ENCODE measurements at places on chromosomes 7 and 10. TPM values are rescaled to one million over a fixed set of nuclear protein-coding genes. Genes with fewer than 3 reads are reported as not detected.

The PHKG1 gene
- 1.3 TPM for polyA plus RNA-seq

The CFTR gene
- polyA plus RNA-seq = 0.29 TPM

The FKBP9 gene
- polyA plus RNA-seq = 22.6 TPM

The PAX4 gene
- polyA plus RNA-seq = not detected

The GIMAP7 gene
- 10.1 TPM for polyA plus RNA-seq

The GBX1 gene
- not detected for polyA plus RNA-seq

The EVX1 gene
- not detected for polyA plus RNA-seq

The OR13A1 gene
- polyA plus RNA-seq = 0.11 TPM

The FAM131B gene
- 0.16 TPM for polyA plus RNA-seq

The ADRA2A gene
- 0.08 TPM for polyA plus RNA-seq

The CALN1 gene
- 0.01 TPM for polyA plus RNA-seq

The GPR26 gene
- not detected for polyA plus RNA-seq

The SUN3 gene
- polyA plus RNA-seq = 0.02 TPM

The LRRN3 gene
- 0.06 TPM for polyA plus RNA-seq

The CYTH3 gene
- 5.7 TPM for polyA plus RNA-seq

The TSPAN15 gene
- polyA plus RNA-seq = 8.0 TPM

The PRPF18 gene
- polyA plus RNA-seq = 13.4 TPM

The TUBB8 gene
- not detected for polyA plus RNA-seq

The DYNC1I1 gene
- 0.69 TPM for polyA plus RNA-seq

The PSMC2 gene
- 57.9 TPM for polyA plus RNA-seq

The NME8 gene
- polyA plus RNA-seq = 0.25 TPM

The JAZF1 gene
- 1.6 TPM for polyA plus RNA-seq

The ADAM22 gene
- 0.16 TPM for polyA plus RNA-seq

The UPF2 gene
- polyA plus RNA-seq = 9.3 TPM

The CYP2C19 gene
- polyA plus RNA-seq = 0.35 TPM

The PODXL gene
- polyA plus RNA-seq = 3.5 TPM

The PIP4K2A gene
- polyA plus RNA-seq = 4.0 TPM

The PTPRN2 gene
- 0.40 TPM for polyA plus RNA-seq

The TMEM273 gene
- polyA plus RNA-seq = 4.7 TPM

The PTPRE gene
- 3.8 TPM for polyA plus RNA-seq

The ADRB1 gene
- 0.22 TPM for polyA plus RNA-seq

The CALML3 gene
- polyA plus RNA-seq = 330 TPM

The PAPOLB gene
- polyA plus RNA-seq = not detected

Measured in esophagus (tissue), 2 donors.